Breast epithelium (tissue), 4 donors: ENCODE measurements at places on chromosomes 4 and X. TPM values are rescaled to one million over a fixed set of nuclear protein-coding genes. Genes with fewer than 3 reads are reported as not detected.
A peak's percentile ranks its signal among the peaks of the same experiment; 100 is the strongest.

DNA sequence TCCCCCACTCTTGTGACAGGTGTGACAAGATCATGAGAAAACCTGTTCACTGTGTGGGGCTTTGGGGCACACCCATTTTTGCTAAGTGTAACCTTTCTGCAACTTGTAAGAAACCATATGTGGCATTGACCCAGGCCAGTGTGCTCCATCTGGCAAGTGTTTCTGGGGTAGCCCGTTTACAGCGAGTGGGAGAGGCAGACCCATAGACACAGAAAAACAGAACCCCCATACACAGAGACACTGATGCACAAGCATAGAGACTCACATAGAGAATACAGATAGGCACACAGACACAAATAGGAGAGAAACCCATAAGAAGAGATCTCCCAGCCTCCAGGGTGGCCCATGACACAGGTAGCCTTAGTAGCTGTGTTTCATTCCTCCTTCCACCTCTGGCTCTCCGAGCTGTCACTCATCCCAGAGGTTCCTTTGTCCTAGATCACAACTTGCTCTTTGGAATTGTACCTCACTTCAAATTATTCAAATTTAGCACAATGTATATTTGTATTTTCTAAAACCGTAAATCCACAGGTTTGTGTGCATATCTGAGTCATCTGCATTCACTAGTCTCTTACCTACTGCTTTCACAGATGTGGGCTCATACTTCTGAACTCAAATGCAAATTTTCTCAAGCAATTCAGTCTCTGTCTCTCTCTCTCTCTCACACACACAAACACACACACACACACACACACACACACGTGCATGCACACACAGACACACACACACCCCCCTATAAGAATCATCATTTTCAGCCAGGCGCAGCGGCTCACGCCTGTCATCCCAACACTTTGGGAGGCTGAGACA lies 114.4 kb downstream of the SH3KBP1 start:
- no peak for DNase-seq
- H3K36me3 ChIP-seq, result no peaks in the 10 kb centered on the region
- H3K27me3 ChIP-seq, result no peaks in the 10 kb centered on the region
- peak overlapping the region; percentile 48 for H3K27ac ChIP-seq
- no peaks in the 10 kb centered on the region for H3K4me1 ChIP-seq

- H3K4me3 ChIP-seq, result peak overlapping the region; percentile 53
- DNase-seq, result no peak
- no peaks in the 10 kb centered on the region for H3K4me1 ChIP-seq
- no peaks in the 10 kb centered on the region for H3K27me3 ChIP-seq
These were observed 58.1 kb upstream of the BCOR start for GRCh38 chrX:40155589-40156469.

- H3K4me3 ChIP-seq, result no peak overlapping the region
- peaks cover 57% of the 10 kb centered on the region for H3K27me3 ChIP-seq
- no peaks in the 10 kb centered on the region for H3K36me3 ChIP-seq
- no peak for DNase-seq
These were observed 10.1 kb downstream of the TKTL1 start for GRCh38 chrX:154305541-154306205.

Gene ARHGAP36
- 0.32 TPM for total RNA-seq

Gene RIPPLY1
- total RNA-seq, result not detected
